ENCODE measurements at places on chromosomes 5 and 9.

GRCh38 chr9:137316012-137316981 lies 14.2 kb upstream of the NRARP start:
- DNase-seq: no peak

DNA sequence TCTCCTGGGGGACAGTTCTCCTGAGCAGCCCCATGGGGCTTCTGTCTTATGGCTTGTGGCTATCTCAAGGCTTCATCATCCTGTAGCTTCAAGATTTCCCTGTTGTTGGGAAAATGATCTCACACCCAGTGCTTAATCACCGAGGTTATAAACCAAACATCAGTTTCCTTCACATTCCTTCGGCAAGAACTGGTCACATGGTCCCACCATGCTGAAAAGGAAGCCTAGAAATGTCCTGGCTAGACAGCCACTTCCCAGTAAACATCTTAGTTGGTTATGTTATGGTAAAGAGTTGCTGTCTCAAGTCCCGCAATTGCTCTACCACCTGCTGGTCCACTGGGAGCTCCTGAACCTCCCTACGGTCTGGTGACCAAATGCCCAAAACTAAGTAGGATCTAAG lies 66.0 kb downstream of the RAB3C start:
- DNase-seq: no peak

- DNase-seq: no peak
Observed at GRCh38 chr5:106423109-106423897, 1247.4 kb downstream of the EFNA5 start.

GRCh38 chr9:38687389-38687842 lies 32.5 kb downstream of the FAM240B start:
- DNase-seq: peak; percentile 29

- DNase-seq: no peak
Observed at GRCh38 chr5:140591747-140592372, 27.2 kb downstream of the SLC35A4 start.

GRCh38 chr5:3605298-3606010 lies 9.8 kb downstream of the IRX1 start:
- DNase-seq: no peak

DNA sequence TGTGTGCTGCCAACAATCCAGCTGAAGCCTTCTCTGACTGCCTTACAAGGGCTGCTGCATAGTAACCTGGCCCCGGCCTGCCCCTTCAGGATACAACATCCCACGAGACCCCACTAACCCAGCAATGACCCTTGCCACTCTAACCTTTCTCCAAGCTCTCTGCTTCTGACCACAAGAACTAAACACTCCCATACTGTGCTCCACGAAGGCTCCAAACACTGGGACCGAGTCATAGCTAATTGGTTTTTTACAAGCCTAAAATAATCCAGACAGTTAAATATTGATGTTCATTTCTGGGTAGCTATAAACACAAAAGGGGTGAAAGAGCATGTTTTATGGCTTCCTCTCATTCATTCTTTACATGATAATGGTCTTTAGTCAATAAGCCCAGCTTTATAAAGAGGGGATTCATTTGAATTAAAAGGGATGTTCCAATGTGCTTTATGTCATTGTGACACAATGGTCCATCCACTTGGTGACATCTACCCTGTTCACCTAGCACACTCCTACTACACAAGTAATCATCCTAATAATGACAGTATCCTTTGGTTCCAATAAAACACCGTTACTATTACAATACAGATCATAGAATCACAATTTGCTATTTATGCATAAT lies 16.2 kb upstream of the TLE4 start:
- DNase-seq: no peak

- DNase-seq: no peak
Observed at GRCh38 chr9:104682642-104683041, 11.7 kb upstream of the OR13D1 start.

DNA sequence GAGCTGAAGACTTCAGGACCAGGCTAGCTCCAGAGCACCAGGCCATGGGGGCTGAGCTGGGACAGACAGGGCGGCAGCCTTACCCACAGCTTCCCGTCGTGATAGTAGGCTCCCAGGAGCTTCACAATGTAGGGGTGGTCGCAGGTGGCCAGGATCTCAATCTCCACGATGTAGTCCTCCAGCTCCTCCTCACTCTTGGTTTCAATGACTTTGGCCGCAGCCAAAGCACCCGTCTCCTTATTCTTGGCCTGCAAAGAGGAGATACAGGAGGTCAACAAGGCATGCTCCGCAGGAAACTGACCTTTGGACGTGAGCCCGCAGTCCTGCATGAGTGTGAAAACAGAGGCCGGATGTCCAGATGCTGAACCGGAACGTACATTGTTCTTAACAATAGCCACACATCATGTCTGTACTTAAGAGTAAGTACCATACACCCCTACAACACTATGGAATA lies 31.5 kb downstream of the STK10 start:
- DNase-seq: no peak

DNA sequence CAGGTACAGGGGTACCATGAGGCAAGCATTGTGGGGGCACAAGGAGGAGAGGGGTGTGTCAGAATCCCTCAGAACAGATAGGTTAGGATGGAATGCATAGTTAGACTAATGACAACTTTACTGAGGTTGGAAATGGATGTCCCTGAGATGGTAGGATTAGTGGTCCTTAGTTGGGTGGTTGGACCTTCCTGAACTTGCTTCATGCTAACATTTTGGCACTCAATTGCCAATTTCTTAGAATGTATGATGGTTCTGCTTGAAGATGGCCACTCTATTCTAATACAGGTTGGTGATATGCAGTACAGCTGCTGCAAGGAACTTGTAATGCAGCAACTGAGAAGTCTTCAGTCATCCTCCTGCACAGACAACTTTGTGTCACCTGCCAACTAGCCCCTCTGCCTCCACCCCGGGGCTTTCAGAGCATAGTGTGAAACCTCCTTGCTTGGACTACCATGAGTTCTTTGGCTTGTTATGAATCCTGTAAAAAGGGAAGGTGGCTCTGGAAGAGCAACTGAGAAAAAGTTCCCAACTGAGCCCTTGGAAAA lies 5.4 kb downstream of the CCNI2 start:
- no peak for DNase-seq

DNA sequence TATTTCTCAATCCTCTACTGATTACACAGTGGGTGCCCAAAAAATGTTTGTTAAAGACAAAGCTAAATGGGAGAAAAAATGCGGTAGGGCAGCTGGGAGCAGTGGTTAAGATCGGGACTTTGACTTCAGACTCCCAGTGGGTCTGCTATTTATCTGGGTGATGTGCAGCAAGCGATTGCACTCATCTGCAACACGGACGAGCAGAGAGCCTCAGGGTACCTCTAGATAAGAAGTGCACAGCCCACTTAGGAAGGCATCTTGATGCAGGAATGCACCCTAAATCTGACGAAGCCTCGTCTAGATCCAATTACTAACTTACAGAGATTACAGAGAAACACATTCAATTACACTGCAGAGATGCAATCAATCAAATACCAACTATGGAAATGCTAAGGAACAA lies 4.0 kb downstream of the MAPK9 start:
- no peak for DNase-seq

- no peak for DNase-seq
Observed at GRCh38 chr9:94082956-94083355, 1.3 kb upstream of the PTPDC1 start.

DNA sequence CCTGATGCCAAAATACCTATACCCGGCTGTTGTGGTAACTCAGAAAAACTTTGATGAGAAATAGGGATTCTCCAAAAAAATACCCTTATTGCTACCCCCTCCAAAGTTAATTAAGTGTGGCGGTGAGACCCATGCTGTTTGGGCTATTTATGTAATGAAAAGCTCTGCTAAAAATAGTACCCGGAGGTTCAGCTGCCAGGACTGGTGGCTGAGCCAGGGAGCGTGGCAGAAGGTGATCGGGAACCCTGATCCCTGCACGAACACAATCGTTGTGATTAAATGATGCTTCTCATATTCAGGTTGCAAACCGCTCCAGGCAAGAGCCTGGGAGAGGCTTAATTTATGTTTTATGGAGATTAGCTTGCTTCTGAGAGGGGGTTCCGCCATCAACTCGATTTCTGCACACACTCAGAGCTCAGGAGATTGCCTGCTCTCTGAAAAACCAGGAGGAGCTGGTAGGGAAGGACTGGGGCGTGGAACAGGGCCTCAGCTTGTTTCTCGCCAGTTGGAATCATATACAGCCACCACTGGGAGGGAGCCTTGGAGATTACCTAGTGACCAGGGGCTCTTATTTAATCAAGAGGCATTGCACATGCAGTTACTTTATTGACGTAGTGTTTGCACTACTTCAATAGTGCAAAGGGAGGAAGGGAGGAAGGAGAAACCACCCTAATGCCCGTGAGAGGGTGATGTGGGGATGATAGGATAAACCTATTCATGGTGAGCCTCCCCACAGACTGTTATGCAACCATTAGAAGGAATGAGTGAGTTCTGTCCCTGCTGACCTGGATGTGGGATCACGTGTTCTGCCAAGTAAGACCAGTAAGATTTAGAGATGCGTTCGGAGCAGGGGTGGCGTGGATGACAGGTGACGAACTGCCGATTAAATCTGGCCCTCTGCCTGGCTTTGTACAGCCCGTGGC lies 23.4 kb downstream of the HRH2 start:
- no peak for DNase-seq

GRCh38 chr9:19022206-19022605 lies 10.8 kb downstream of the SAXO1 start:
- no peak for DNase-seq

GRCh38 chr9:4508907-4509589 lies 18.8 kb downstream of the SLC1A1 start:
- DNase-seq: no peak

Measured in natural killer cell (primary cell).